Activated T-cell treated with anti-CD3 and anti-CD28 coated beads, Interleukin-2, amount 50 U/mL, for 72 hours (primary cell): ENCODE measurements at places on chromosomes 3 and 15.

DNA sequence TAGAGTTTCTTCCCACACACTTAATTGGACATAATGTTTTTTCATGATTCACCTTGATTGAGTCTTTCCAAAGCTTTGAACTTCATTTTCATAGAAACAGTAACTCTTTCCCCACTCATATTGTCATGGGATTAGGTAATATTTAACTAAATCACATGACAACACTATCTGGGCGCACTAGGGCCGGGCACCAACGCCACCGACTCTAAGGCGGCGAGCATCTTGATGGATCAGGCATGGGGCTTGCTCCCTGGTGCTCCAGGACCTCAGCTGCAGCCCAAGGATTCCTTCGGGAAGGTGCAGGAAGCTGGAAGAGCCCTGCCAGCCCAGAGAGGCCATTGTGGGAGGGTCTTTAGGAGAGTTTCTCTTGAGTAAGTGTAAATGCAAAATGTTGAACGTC, 193.1 kb upstream of the UBE3A start:
- DNase-seq, result no peak

- no peak for DNase-seq
Observed at GRCh38 chr3:44342176-44342790, 3.7 kb downstream of the TCAIM start.

- no peak for DNase-seq
Observed at GRCh38 chr3:76990606-76991005, 49.3 kb upstream of the ROBO2 start.

DNA sequence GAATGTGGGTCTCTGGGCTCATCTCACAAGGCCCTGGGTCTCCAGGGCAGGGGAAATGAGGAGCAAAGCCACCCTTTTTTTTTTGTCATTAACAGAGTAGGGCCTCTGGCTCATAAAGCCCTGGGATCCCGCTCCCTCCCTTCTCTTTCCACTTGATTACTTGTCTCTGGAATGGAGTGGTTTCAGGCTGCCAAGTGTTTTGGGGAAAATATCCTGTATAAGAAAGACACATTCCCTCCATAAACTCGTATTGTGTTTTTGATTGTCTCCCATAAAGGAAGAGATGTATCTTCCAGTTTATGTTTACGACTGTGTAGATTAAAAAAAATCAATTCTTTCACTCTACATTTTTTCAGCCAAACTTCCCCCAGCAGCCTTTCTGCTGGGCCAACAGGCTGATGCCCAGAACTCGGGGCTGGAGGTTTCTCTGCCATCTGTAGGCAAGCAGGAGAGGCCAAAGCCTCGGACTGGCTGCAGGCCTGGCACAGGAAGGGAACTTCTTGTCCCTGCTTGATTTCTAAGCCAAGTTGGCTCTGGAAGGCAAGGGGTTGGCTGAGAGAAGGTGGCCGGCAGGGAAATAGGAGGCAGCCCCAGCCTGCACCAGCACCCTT, 49.4 kb upstream of the INSYN1 start:
- no peak for DNase-seq

- DNase-seq, result no peak
Observed at GRCh38 chr15:60130398-60130797, 126.3 kb downstream of the FOXB1 start.

DNA sequence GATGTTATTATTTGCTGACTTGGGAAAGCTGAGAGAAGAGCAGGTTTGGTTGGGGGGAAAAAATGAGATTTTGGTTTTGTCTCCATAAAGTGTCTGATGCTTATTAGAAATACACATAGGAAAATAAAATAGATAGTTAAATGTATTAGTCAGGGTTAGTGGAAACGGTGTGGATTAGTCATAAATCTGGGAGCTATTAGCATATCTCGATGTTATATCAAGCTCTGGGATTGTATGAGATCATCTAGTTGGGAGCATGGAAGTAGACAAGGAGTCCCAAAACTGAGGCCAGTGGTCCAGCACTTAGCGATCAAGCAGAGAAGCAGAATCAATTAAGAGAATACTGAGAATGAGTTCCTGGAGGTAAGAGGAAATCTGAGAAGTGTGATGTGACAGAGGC, 845.5 kb downstream of the ROBO2 start:
- no peak for DNase-seq

DNA sequence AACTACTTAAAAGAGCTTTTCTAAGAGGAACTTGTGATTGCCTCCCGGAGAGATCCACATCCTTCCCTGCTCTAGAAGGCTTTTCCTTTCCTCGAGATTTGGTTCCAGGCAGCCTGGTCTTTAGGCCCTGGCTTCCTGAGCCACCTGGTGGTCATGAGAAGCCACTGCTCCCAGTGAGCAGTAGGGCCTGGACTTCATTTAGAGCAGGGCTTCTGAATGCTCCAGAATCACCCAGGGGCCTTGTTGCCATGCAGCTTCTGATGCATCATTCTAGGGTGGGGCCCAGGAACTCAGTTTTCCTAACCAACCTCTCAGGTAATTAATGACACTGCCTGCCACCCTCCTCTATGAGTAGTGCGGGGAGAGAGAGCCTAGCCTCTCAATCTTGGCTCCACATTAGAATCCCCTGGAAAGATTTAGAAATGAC, 29.6 kb downstream of the PSMD6 start:
- DNase-seq, result peak; percentile 42

DNA sequence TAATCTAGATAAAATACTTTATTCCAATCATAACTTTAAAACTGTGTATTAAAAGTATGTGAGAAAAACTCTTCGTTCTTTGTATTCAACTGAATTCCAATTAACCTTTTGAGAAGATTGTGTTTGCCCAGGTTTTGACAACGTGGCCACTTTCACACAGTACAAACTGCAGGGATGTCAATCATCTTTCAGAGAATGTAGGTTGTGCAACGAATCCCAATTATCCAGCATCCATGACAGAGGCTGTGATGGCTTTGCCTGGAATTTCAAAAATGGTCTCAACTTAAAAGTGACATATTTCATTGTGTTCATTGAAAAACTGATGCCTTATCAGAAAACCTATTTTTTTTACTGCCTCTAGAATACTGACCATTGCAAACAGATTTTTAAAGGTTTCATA, 615.1 kb upstream of the KCNMB2 start:
- no peak for DNase-seq
